Neural crest cell (in vitro differentiated cells): ENCODE measurements at places on chromosomes 7 and 10.
A peak's percentile ranks its signal among the peaks of the same experiment; 100 is the strongest.

DNA sequence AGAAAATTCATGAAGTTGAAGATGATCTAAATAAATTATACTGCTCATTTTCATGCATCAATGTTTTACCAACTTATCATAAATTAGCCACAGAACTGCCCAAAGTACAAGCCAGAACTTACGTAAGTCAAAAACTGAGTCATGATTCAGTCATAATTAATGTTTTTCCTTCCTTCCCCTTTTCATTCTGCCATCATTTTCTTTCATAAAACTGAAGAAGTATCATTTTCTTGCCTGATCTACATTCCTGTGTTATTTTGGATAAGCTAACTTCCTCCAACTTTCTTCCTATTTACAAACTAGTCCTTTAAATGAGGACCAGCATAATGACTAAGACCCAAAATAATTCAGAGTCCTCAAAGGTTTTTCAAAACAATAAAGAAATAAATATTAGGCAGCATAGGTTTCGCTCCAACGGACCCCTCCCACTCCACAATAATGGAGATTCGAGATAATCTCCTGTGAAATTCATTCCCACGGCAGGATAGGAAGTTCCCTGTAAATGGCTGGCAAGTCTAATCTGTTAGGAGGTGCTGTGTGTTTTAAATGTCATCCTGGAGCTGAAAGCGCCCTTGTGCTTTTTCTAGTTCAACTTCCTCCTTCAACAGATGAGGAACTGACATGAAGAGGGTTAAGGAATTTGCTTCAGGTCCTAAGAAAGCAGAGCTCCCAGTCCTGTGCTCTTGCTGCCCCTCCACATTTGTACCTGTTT, 218.9 kb downstream of the DOCK4 start:
- H3K4me3 ChIP-seq: no peak overlapping the region
- no peak overlapping the region for H3K27ac ChIP-seq
- no peak for DNase-seq
- peaks cover 5% of the 10 kb centered on the region for H3K4me1 ChIP-seq
- no peaks in the 10 kb centered on the region for H3K27me3 ChIP-seq

DNA sequence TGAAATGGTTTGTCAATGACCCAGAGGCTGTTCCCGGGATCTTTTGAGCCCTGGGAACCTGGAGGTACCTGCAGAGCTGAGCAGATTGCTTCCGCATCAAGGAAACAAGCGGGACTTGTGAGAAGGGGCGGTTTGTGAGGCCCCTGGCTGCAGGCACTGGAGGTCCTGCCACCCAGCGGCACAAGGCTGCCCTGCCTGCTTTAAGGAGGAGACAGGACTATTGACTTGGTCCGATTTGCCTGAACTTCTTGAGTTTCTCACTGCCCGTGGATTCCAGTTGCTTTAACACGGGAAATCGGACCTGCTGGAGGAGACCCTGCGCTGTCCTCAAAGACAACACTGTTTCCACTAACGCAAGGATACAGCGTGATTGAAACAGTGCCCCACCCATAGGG, 130.1 kb downstream of the DNAJB6 start:
- DNase-seq: peak; percentile 32
- peak overlapping the region; percentile 96 for H3K27ac ChIP-seq
- peaks cover 7% of the 10 kb centered on the region for H3K27me3 ChIP-seq
- H3K4me1 ChIP-seq: peaks cover 53% of the 10 kb centered on the region
- H3K4me3 ChIP-seq: peak overlapping the region; percentile 54

GRCh38 chr10:127738512-127739424, 1.8 kb downstream of the FOXI2 start:
- no peak overlapping the region for H3K4me3 ChIP-seq
- H3K36me3 ChIP-seq: no peaks in the 10 kb centered on the region
- no peaks in the 10 kb centered on the region for H3K4me1 ChIP-seq
- H3K27me3 ChIP-seq: peaks cover 90% of the 10 kb centered on the region
- no peak for DNase-seq

- H3K36me3 ChIP-seq: peaks cover 4% of the 10 kb centered on the region
- H3K4me3 ChIP-seq: no peak overlapping the region
- DNase-seq: peak; percentile 25
- no peaks in the 10 kb centered on the region for H3K27me3 ChIP-seq
- H3K4me1 ChIP-seq: peaks cover 4% of the 10 kb centered on the region
These were observed 109.9 kb downstream of the ITGB8 start for GRCh38 chr7:20440472-20441105.

DNA sequence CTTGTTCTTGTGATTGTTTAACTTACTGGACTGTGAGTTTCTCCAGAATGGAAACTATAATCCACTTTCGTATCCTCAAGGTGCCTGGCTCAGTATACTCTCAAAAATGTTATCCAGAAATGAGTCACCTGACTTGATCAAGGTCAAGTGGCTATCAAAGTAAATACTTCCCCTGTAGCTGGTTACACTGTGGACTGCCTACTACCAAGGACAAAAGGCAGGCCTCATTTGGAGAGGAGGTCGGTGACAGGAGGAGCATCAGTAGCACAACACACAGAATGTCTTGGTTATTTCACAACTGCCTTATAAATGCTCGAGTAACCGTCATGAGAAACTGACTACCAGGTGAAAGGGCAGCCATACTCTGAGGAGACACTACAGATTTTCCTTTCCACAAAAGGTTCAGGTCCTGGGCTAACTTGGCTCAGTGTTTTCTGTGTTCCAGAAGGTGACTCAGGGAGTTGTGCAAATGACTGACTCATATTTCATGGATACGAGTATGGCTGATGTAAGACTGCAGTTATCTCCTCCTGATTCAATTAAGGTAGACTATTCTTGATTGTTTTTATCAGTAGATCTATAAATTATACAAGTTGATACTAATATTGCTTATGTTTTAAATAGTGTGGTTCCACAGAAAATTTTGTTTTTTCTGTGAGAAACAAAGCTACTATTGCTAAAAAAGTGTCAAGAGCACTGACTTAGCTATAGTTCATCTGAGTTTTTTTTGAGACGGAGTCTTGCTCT, 4.2 kb upstream of the CCNY start:
- H3K27ac ChIP-seq: no peak overlapping the region
- no peak for DNase-seq
- no peak overlapping the region for H3K4me3 ChIP-seq
- peaks cover 4% of the 10 kb centered on the region for H3K36me3 ChIP-seq
- H3K4me1 ChIP-seq: peaks cover 34% of the 10 kb centered on the region

DNA sequence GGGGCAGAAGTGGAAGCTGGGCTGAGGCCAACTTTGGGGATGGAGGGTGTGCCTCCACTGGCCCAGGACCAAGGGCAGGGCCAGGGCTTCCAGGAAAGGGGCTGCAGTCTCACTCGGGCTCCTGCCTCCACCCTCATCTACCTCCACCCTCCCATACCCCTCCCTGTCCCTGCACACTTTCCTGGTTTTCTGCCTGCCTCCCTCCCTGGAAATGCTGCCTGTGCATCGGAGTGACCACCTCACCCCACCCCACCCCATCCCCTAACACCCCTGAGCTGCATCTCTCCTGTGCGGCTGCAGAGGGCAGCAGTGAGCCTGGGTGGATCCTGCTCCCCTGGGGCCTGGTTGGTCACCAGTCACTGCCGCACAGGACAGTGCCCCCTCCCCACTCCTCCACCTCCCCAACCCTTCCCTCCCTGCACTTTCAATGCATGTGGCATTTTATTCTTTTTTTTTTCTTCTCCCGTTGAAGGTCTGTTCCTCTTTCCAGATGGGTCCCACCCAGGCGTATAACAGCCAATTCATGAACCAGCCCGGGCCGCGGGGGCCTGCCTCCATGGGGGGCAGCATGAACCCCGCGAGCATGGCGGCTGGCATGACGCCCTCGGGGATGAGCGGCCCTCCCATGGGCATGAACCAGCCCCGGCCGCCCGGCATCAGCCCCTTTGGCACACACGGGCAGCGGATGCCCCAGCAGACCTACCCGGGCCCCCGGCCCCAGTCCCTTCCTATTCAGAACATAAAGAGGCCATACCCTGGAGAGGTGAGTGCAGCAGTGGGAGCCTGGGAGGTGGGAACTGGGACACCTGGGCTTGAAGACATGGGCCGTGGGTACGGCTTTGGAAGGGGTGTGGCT, 54.1 kb upstream of the PPIF start:
- no peak for DNase-seq
- no peaks in the 10 kb centered on the region for H3K27me3 ChIP-seq
- no peak overlapping the region for H3K4me3 ChIP-seq
- H3K4me1 ChIP-seq: no peaks in the 10 kb centered on the region
- H3K36me3 ChIP-seq: peaks cover 11% of the 10 kb centered on the region

DNA sequence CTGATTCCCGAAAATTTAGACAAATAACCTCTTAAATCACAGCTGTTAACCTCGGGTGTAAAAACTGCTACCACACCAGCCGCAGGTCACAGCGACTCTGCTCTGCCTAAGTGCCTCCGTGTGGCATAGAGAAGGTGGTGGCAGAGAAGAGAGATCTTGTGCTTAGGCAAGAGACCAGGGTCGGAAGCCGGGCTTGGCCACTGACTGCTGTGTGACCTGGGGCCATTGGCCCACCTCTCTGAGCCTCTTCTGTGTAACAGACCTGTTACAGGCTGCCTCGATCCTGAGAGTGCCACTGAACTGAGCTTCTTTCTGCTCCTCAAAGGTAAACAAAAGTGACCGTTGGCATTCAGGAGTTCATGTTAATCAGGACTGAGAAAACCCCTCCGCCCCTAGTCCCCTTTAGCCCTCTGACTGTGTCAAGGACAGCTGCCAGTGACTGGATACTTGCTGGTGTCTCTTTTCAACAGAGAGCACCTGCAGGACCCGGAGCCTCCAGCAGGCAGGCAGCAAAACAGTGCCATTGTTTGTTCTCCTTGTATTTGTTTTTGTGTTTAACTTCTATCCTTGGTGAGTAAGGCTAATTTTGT, 36.5 kb downstream of the ZMIZ1 start:
- DNase-seq: no peak
- peaks cover 64% of the 10 kb centered on the region for H3K4me1 ChIP-seq

DNA sequence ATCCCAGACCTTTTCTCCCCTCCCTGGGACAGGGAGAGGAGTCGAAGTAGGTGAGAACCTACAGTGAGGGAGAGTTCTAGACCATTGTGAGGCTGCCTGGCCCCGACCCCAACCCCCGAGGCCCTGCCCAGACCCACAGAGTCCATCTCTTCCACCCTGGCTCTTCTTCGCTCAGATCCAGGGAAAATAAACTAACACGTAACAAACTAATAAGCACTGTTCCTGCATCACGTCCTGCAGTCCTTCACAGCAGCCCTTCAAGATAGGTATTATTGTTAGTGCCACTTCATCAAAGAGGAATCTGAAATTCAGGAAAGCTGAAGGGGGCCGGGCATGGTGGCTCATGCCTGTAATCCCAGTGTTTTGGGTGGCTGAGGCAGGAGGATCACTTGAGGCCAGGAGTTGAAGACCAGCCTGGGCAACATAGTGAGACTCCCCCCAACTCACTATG, at the start of gene SPACDR:
TSS of gene SPACDR (minus strand) at position 51 of the 451 bp plus-strand sequence. CDS start 235 bp downstream, outside the sequence.
- no peak within 1 kb of the TSS for H3K4me3 ChIP-seq
- H3K27me3 ChIP-seq: no peaks in the 10 kb centered on the region
- no peaks in the 10 kb centered on the region for H3K36me3 ChIP-seq
- no peak for DNase-seq
- peak within 1 kb of the TSS; percentile 85 for H3K27ac ChIP-seq
- H3K4me1 ChIP-seq: peaks cover 8% of the 10 kb centered on the region

DNA sequence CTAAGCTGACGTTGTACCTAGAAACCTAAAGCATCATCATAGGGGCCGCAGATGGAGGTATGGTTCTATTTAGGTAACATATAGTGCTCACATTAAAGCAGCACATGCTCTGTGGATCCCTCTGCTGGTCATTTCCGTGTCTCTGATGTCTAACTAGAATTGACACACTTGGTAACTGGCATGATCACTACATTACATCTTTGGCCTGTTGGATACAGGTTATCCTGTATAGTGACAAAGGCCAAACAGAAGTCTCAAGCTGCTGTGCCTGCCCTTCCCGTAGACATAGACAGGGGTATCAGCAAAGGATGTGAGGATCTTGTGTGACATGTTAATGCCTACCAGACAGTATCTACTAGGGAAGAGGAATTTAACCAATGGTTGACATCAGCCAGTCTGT, 51.2 kb downstream of the KIF5B start:
- H3K27ac ChIP-seq: no peak overlapping the region
- peaks cover 10% of the 10 kb centered on the region for H3K36me3 ChIP-seq
- H3K4me3 ChIP-seq: peak overlapping the region; percentile 56
- peaks cover 42% of the 10 kb centered on the region for H3K4me1 ChIP-seq
- H3K27me3 ChIP-seq: no peaks in the 10 kb centered on the region
- DNase-seq: peak; percentile 29

GRCh38 chr7:151380199-151381097, 29.4 kb downstream of the WDR86 start:
- peaks cover 46% of the 10 kb centered on the region for H3K27me3 ChIP-seq
- DNase-seq: no peak
- no peak overlapping the region for H3K27ac ChIP-seq
- peaks cover 5% of the 10 kb centered on the region for H3K4me1 ChIP-seq
- H3K4me3 ChIP-seq: no peak overlapping the region

DNA sequence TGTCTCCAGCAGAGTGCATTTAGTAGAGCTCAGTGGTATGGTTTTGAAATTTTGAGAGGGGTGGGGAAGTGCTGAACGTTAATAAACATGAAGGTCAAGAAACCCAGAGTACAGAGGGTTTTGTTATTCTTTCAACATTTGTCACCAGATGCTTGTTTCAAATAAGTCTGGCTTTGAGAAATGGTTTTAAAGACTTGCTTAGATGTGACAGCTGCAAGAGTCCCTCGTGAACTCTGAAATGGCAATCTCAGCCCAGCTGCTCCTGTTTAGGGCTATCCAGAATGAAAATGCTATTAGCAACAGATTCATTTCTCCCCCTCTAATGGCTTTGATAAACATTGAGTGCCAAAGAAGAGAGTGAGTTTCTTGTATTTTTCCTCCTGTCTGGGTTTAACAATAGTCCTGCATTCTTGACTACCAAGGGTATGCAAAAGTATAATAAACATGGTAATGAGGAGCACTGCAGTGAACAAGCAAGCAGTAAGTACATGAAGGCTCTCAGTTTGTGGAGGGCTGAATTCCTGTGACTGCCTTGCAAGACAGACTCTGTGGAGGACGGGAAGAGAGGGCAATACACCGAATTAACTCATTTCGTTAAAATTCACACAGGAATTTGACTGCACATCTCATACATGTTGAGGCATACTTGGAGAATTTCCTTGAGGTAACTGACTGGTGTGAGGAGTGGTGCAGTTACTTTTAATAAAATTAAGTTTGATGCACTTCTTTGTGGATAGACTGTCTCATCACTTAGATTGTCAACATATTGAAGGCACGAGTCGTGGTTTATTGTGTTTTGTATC, 490.9 kb downstream of the REEP3 start:
- H3K27ac ChIP-seq: no peak overlapping the region
- peaks cover 23% of the 10 kb centered on the region for H3K4me1 ChIP-seq
- no peaks in the 10 kb centered on the region for H3K27me3 ChIP-seq
- DNase-seq: no peak
- H3K4me3 ChIP-seq: no peak overlapping the region

- H3K27me3 ChIP-seq: no peaks in the 10 kb centered on the region
- no peaks in the 10 kb centered on the region for H3K4me1 ChIP-seq
- peak overlapping the region; percentile 9 for H3K27ac ChIP-seq
- no peak for DNase-seq
These were observed 9.8 kb upstream of the PARD3 start for GRCh38 chr10:34824870-34825269.

GRCh38 chr7:164882-165660, 27.3 kb upstream of the FAM20C start:
- no peak for DNase-seq
- no peak overlapping the region for H3K4me3 ChIP-seq
- H3K4me1 ChIP-seq: peaks cover 10% of the 10 kb centered on the region
- H3K27ac ChIP-seq: no peak overlapping the region
- no peaks in the 10 kb centered on the region for H3K36me3 ChIP-seq

GRCh38 chr10:88851706-88852105, at the start of gene ANKRD22:
Gene ANKRD22, minus strand, starts transcription at chr10:88851844. Its CDS starts 237 bp downstream, at chr10:88851607.
- no peaks in the 10 kb centered on the region for H3K27me3 ChIP-seq
- H3K27ac ChIP-seq: no peak within 1 kb of the TSS
- no peaks in the 10 kb centered on the region for H3K36me3 ChIP-seq
- H3K4me3 ChIP-seq: no peak within 1 kb of the TSS
- no peak for DNase-seq

GRCh38 chr10:14409247-14409646, 78.5 kb upstream of the FRMD4A start:
- H3K27me3 ChIP-seq: no peaks in the 10 kb centered on the region
- H3K4me1 ChIP-seq: no peaks in the 10 kb centered on the region
- no peaks in the 10 kb centered on the region for H3K36me3 ChIP-seq
- no peak overlapping the region for H3K4me3 ChIP-seq
